ENCODE measurements at places on chromosomes 2 and 18. TPM values are rescaled to one million over a fixed set of nuclear protein-coding genes. Genes with fewer than 3 reads are reported as not detected.

Gene SERPINB12
- total RNA-seq = not detected

Gene ANKRD30B
- 0.50 TPM for total RNA-seq

Gene ABCB11
- total RNA-seq = under 0.01 TPM

Gene CROCC2
- total RNA-seq = 1.0 TPM

Gene LYG1
- 0.73 TPM for total RNA-seq

Gene FAM228A
- total RNA-seq = 1.3 TPM

Gene EHD3
- total RNA-seq = 34.6 TPM

Gene ATOH8
- 55.9 TPM for total RNA-seq

Gene NGEF
- total RNA-seq = 0.44 TPM

Gene OTOS
- total RNA-seq = 1.2 TPM

Gene NEB
- 0.17 TPM for total RNA-seq

Gene ATL2
- total RNA-seq = 47.6 TPM

Gene SLC5A7
- total RNA-seq = not detected

Gene SMAD4
- total RNA-seq = 93.8 TPM

Gene IL1B
- total RNA-seq = 0.15 TPM

Gene HSPE1
- total RNA-seq = 139 TPM

Gene PSMA8
- total RNA-seq = not detected

Gene GYPC
- 71.0 TPM for total RNA-seq

Gene LRATD1
- under 0.01 TPM for total RNA-seq

Gene ASB3
- 21.3 TPM for total RNA-seq

Gene WDR12
- 22.3 TPM for total RNA-seq

Gene SH3RF3
- 8.4 TPM for total RNA-seq

Gene CCDC102B
- total RNA-seq = 18.2 TPM

Gene MAL
- 0.17 TPM for total RNA-seq

Gene NAT8
- total RNA-seq = not detected

Gene XIRP2
- total RNA-seq = not detected

Gene CCBE1
- 69.4 TPM for total RNA-seq

Gene CKAP2L
- total RNA-seq = 0.50 TPM

Gene NEMP2
- 3.1 TPM for total RNA-seq

Gene INPP1
- total RNA-seq = 10.1 TPM

Gene GIGYF2
- total RNA-seq = 54.5 TPM
